ENCODE measurements at places on chromosomes 5 and 9.

DNA sequence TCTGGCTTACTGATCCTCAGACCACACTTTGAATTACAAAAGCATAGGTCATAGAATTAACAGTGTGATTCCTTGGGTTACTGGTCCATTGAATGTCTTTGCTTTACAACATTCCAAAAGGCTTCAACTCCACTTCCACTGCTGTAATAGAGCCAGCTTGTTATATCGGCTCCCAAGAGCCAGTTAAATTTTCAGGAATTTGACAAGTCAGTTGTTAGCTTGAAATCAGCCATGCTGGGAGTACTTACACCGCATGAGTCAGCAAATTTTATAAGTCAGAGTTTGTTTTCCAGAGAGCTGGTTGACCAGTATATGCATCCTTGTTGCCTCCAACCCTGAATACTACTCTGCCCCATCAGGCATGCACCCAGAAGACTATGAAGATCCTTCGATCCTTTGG lies 73.1 kb downstream of the FOXB2 start:
- DNase-seq, result no peak

- DNase-seq, result no peak
Measured at GRCh38 chr9:68844631-68845612, 139.9 kb downstream of the PIP5K1B start.

DNA sequence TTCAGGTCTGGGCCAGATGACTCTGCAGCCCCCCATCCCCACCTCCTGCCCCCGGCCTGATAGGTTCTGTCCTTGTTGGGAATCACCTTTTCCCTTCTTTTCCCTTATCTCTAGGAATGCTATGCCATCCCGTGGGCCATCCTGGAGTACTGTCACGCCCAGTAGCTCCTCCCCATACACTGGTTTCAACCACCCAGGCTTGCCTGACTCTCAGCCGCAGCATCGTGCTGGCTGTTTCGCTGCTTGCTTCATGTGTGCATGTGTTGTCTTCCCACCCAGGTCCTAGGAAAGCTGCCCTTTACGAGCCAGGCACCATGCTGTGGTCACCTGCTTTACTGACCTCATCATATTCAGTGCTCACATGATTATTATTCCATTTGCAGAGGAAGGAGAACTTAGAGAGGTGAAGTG lies 71.8 kb downstream of the ANGPTL2 start:
- DNase-seq, result no peak

- DNase-seq, result no peak
Measured at GRCh38 chr9:114690308-114690707, 8.3 kb upstream of the TEX48 start.

GRCh38 chr5:51383131-51384121 lies at the start of gene ISL1:
Gene ISL1, plus strand, starts transcription at chr5:51383448. Its CDS starts 224 bp downstream, at chr5:51383672.
- DNase-seq, result no peak

DNA sequence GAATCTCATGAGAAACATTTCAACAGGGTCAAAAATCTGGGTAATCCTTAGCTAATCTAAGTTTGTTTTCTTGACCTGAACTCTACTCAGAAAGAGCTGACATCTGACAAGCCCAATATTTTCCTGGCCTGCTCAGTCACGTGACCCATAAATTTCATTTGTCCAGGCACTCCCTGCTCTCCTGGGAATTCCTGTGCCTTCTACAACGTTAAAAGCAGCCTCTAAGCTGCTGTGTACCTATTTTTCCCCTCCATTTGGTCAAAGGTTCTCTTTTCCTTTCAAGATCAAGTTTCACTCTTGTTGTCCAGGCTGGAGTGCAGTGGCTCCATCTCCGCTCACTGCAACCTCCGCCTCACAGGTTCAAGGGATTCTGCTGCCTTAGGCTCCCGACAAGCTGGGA lies 148.8 kb upstream of the ABCA1 start:
- DNase-seq, result no peak

GRCh38 chr5:149916334-149917072 lies 28.1 kb downstream of the PDE6A start:
- DNase-seq, result no peak

DNA sequence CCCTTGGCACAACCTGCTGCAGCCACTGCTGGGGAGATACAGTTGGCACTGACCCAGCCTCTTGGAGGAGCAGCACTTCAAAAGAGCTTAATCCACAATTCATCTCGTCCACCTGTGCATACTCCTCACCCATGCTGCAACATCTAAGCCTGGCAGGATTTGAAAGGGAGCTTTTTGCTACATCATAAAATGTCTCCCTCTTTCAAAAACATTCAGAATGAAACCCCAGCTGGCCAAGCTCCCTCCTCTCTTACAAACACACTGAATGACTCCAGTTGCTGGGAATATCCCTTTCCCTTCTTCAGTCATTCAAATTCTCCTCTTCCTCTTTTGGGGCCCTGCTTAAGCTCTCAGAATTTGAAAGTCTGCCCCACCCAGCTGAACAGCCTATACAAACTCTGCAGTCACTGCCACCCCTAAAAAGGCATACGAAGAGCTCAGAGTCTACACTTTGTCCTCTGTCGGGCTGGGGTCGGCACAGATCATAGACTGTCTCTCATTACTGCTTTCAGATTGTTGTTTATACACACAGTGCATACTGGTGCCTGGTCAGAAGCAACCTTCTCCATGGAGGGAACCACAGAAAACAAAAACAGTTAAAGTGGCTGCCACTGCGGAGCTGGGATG lies 8.8 kb upstream of the C5orf15 start:
- no peak for DNase-seq

- no peak for DNase-seq
Measured at GRCh38 chr5:54764102-54765090, 221.0 kb downstream of the ESM1 start.

GRCh38 chr9:98545021-98545420 lies 163.7 kb downstream of the GABBR2 start:
- DNase-seq, result no peak

DNA sequence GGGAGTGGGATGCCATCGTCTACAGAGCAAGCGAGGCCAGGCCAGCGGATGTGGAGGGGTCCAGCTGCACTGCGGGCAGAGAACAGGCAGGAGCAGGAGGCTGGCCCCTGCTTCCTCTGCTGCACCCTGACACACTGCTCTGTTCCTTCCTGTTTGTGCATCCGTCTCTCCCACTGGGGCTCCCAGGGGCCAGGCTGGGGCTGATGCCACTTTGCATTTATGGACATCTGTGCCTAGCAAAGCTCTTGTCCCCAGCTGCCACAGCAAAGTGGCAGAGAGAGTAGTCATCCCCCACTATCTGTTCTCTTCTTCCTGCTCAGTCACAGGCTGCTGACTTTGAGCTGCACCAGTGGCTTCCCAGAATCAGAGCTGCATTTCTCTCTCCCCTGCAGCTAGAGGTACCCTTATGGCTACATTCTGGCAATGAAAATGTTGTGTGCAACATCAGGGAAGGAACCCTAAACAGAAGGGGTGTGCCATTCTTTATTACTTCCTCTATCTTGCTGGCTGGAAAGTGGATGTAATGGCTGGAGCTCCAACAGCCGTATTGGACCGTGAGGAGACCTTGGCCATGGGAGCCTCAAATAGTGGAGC lies 4.2 kb upstream of the NINJ1 start:
- no peak for DNase-seq
